Stimulated activated CD4-positive, alpha-beta T cell treated with anti-CD3 and anti-CD28 coated beads, Interleukin-1b, Interleukin-23, amount 100 ng/mL, for 1 hour (primary cell): ENCODE measurements at places on chromosomes 5 and 9.

- DNase-seq = no peak
These were observed 111.3 kb upstream of the ALDH1B1 start for GRCh38 chr9:38281196-38281595.

GRCh38 chr9:84435902-84436301 is 95.3 kb upstream of the SLC28A3 start:
- DNase-seq = no peak

- DNase-seq = no peak
These were observed 20.7 kb downstream of the COL5A1 start for GRCh38 chr9:134662143-134662876.

DNA sequence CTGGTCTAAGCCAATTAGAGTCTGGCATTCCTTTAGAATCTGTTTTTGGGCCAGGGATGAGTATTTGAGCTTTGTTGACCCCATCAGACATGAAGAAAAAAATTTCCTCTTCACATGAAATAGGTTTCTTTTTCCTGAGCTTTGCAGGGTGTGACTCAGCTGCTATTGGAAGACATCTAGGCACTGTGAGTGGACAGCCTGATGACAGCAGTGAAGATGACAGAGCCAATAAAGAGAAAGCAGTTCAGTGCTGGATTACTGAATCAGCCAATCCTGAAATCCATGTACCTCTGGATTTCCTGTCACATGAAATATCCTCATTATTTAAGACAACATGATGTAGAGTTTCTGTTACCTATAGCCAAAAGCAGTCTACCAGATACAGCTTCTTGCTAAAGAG is 51.3 kb upstream of the GRIA1 start:
- no peak for DNase-seq

DNA sequence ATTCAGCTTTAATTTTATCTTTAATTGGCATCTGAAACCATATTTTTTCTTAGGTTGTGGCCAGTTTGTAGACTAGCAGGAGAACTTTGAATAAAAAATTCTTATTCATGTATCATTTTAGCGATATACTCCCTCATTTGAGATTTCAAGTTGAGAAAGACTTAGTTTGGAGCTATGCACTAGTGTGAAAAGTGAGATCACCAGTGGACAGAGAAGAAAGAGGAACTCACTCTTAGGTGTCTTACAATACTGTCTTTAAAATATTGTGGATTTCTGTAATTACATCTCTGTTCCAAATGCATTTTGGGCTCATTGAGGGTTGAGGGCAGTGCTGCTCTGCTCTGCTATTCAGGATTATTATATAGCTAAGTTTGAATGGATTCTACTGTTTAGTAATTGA is 54.7 kb downstream of the NAA35 start:
- no peak for DNase-seq

DNA sequence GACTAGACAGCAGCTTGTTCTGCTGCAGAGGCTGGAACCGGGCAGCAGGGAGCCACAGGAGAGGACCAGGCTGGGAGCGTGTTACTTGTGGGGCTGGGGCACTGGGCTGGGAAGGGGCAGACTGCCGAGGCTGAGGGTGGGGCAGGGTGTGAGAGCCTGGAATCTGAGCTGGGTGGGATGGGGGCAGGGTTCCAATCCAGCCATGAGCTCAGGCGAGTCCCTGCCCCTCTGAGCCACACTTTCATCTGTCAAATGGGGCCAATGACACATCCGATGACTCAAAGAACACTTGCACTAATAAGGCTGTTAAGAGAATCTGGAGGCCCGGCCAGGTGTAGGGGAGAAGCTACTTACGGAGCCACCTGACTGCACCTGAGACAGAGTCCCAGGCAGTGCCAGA is 18.7 kb upstream of the WDR38 start:
- DNase-seq = no peak

DNA sequence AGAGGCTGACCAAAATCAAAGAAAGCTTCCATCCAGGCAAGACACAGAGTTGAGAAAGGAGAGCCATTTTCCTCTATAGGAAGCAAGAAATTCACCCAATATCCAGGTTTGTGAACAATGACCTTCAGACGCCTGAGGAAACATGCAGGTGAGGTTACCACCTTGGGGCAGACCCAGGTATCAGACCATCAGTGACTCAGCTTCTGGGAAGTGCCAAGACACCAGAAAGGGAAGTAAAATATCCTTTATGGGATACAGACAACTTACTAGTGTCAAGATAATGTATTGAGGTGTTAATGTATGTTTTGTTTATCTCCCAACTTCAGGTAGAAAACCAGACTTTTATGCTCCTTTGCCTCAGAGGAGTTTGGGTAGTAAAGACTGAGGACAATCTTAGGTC is 2.2 kb upstream of the DTWD2 start:
- no peak for DNase-seq

- DNase-seq = no peak
These were observed 162.4 kb downstream of the ZDHHC21 start for GRCh38 chr9:14530841-14531240.

DNA sequence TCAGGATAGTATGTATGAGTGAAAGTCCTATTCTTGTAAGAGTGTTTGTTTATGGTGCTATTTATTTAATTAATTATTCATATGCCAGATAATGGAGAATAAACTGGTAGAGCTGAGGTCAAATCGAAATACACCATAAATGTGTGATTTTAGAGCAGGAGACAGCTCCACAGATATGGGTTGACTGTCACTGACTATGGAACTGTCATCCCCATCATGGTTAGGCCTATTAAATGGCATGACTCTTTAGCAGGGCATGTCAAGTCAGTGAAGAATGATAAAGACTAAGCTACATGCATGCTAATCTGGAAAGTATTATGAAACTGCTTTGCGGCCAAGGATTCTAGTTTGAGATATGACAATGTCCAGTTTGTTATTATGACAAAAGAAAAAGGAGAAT is 658.6 kb downstream of the ISL1 start:
- no peak for DNase-seq

- peak; percentile 29 for DNase-seq
These were observed 205.8 kb upstream of the IER5L start for GRCh38 chr9:129383561-129384490.

DNA sequence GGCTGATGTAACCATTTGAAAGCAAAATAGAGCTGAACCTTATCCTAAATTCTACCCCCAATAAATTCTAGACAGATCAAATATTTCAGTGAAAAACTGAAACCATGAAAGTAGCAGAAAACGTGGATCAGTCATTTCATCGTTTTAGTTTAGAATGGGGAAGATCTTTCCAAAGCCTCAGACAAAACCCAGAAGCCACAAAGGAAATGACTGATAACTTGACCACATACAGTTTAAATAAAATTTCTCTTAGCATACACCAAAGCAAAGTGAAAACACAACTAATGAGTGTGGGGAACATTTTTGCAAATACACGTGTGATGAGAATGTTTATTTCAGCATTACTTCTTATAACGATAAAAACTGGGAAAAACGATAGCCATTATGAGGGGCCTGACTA is 284.8 kb downstream of the ADGRV1 start:
- no peak for DNase-seq

- DNase-seq = no peak
These were observed 7.7 kb downstream of the CDK7 start for GRCh38 chr5:69242215-69242927.

DNA sequence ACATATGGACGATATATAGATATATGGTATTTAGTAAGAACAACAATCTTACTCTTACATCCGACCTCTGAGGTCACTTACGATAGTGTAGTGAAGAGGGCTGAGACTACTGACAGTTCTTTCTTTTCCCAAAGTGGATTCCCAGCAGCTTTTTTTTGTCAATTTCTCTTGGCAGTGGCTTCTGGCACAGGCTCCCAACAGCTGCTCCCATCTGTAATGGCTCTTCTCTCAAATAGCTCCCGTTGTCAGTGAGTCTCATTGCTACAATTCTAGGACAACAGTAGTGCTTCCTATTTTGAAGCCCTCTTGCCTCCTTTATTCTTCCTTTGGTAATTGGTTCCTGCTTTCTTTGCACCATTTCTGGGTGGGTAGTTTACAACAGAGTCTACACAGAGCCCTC is 68.4 kb downstream of the SLC25A46 start:
- no peak for DNase-seq
